Activated CD4-positive, alpha-beta memory T cell treated with anti-CD3 and anti-CD28 coated beads, Interleukin-2, amount 10 ng/mL, durations not matched to agents 7 days and 5 days (primary cell): ENCODE measurements at places on chromosomes 16 and 17. TPM values are rescaled to one million over a fixed set of nuclear protein-coding genes. Genes with fewer than 3 reads are reported as not detected.

Gene HEXD
- total RNA-seq = 60.6 TPM

Gene RAB40C
- 14.2 TPM for total RNA-seq

GRCh38 chr16:58121132-58121531 lies 8.0 kb downstream of the CFAP20 start:
- H3K27me3 ChIP-seq = no peaks in the 10 kb centered on the region
- no peak overlapping the region for H3K4me3 ChIP-seq

GRCh38 chr17:7416323-7416722 lies 3.8 kb upstream of the SPEM1 start:
- no peak for DNase-seq
- no peaks in the 10 kb centered on the region for H3K36me3 ChIP-seq
- H3K27ac ChIP-seq = no peak overlapping the region
- no peaks in the 10 kb centered on the region for H3K27me3 ChIP-seq
- no peak overlapping the region for H3K4me3 ChIP-seq
- H3K4me1 ChIP-seq = no peaks in the 10 kb centered on the region
